Sigmoid colon (tissue), 7 donors: ENCODE measurements at places on chromosomes 5 and 9. TPM values are rescaled to one million over a fixed set of nuclear protein-coding genes. Genes with fewer than 3 reads are reported as not detected.

- no peak for DNase-seq
Measured at GRCh38 chr9:109349421-109349846, 28.6 kb upstream of the EPB41L4B start.

The AQP3 gene
- total RNA-seq: 6.9 TPM

The PAPPA gene
- total RNA-seq: 6.6 TPM

The KCNT1 gene
- total RNA-seq: 0.28 TPM

The NOP16 gene
- 9.3 TPM for total RNA-seq

- no peak for DNase-seq
Measured at GRCh38 chr9:7145361-7146069, 387.7 kb downstream of the KDM4C start.

DNA sequence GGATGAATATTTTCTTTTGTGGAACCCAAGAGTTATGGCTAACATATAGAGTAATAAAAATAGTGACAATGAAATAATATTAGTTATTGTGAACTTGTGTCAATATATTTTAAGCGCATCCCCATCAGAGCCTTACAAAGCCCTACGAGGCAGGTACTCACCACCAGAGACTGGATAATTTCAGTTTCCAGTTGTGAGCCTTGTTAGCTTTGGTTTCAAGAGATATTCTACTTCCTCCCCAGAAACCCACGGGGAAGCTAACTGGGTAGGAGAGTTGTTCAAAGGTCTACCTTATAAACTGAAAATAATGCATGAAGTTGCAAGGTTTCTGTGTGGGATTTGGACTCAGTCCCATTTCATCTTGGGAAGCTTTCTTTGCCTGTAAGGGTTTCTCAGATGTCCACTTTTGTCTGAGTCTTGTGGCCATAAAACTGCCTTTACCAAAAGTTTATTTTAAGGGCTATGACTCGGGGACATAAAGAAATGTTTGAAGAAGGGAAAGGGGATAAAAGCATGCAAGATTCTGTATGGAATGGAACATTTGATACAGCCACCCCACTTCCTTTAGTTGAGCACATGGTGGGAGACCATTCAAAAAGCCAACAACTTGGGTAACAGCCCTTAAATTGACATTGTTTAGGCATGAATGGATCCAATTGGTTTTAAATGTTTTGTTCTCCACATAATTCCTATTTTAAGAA, 57.4 kb upstream of the ANKRD55 start:
- no peak for DNase-seq

DNA sequence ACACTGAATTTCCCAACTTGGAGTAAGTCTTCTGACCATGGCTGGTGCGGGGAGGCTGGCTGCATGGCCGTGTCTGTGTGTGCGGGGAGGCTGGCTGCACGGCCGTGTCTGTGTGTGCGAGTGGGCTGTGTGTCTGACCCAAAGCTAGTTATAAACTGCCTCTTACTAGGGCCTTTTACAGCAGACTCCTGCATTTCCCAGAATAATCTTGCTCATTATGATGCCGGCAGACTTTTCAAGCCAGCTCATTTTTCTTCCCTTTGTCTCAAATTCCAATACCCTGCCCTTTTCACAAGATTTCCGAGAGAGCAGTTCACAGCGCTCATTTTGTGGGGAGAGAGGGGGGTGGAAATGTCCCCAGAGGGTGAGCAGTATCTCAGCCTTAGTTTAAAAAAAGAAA, 470.7 kb upstream of the BRINP1 start:
- no peak for DNase-seq

DNA sequence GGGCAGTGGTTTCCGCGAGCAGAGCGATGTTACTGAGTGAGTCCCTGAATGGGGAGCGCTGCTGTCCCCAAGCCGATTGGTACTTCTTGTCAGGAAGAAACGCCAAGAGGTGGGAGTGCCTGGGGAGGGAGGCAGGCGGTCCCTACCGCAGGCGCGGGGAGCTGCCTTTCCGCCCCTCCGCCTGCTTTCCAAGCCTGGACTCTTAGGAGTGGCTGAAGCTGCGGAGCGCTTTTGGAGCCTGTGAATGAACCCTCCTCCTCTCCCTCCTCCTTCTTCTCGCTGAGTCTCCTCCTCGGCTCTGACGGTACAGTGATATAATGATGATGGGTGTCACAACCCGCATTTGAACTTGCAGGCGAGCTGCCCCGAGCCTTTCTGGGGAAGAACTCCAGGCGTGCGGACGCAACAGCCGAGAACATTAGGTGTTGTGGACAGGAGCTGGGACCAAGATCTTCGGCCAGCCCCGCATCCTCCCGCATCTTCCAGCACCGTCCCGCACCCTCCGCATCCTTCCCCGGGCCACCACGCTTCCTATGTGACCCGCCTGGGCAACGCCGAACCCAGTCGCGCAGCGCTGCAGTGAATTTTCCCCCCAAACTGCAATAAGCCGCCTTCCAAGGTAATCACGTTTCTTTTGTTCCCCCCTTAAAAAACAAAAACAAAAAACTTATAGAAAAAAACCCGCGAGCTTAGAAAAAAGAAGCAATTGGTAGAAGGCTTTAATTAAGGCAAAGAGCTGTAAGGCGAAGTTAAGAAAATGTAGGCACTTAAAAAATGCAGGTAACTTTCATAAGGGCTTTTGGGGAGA, at the start of gene VCAN:
Gene VCAN (plus strand): TSS at position 340 of the 808 bp plus-strand sequence. CDS start 11,775 bp downstream, outside the sequence.
- peak; percentile 81 for DNase-seq

The FST gene
- total RNA-seq: 8.8 TPM

DNA sequence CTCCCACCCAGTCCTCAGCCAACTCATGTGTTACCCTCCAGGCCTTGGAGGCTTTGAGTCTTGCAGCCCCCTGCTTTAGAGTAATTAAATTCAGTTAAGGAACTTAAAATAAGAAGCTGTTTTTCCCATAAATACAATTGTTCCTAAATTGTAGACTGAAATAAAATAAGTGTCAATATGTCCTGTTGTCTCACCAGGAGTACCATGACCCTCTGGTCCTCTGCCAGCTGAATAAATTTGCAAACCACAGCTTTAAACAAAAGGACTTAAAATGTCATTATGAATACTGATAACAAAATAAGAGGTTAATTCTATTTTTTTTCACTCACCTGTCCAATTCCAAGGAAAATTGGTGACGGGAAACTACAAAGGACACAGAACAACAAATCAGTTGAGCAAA, 15.6 kb downstream of the SLC35D2 start:
- no peak for DNase-seq

DNA sequence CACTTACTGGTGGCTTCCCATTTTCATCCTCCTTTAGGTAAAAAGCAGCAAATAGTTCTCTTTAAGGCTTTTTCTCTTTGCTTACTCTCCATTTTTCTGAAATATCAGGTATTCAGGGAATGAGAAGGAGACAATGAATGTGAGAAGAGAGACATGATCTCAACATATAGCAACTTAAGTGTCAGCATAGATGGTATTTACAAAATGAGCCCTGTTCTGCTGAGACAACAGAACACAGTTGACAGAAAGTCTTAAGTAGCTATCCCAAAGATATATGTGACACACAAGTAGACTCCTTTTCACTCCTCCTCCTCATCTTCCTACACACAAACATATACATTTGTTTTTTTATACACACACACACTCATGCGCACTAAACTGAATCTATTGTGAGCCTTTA, 649.3 kb upstream of the WWC1 start:
- DNase-seq: no peak

DNA sequence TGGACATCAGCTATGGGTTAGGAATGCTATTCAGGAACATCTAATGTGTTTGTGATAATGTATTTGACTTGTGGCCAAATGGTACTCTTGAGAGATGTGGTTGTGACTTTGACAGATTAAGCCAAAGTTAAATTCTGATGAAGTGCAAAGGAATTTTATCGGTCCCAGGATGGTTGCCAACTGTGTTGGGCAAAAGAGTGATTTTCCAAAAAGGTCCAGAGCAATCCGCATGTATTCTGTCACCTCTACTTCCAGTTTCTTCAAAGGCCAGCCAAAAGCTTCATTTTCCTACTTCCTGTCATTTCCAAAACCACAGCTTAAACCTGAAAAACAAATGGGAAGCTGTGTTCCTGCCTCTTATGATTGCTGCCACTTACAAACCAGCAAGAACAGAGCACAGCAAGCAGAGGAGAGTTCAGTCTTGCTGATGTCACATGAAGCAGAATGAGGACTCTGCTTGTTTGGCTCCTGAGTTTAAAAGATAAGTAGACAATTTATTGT, 59.8 kb downstream of the MARCHF3 start:
- no peak for DNase-seq

DNA sequence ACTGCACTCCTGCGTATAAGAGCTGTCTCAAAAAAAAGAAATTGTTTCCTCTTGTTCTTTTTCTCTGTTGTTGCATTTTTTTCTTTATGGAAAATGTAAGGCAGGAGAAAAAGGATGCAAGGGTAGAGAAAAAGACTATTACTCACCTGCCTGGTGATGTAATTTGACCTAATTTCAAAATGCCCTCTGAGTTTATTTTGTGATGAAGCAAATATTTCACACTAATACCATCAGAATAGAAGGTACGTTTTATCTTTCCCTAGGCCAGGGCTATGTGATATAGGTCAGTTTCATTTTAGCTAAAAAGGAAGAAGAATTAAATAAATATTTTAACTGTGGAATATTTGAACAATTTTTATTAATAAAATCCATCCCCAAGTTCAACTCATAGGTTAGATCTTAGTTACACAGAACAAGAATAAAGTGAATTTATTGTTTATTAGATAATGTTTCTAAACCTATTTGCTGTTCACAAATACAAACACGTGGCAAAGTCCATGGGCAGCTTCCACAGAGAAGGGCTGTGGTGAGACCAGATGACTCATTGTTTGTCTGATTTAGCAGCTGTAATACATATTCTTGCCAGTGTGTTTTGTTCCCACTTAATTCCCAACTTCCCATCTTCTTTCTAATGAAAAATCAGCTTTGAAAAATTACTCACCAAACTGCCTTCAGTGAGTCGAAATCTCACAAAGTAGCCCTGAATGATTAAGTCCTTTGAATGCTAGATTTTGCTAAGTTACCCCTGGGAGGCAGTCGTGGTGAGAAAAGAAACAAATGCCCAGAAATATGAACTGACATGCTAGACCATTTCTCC, 52.8 kb upstream of the CCDC112 start:
- DNase-seq: no peak

The SLC6A19 gene
- total RNA-seq: not detected

The ANKRD31 gene
- not detected for total RNA-seq

- DNase-seq: peak; percentile 37
Measured at GRCh38 chr9:755454-756381, 85.8 kb upstream of the DMRT1 start.

- no peak for DNase-seq
Measured at GRCh38 chr5:125109293-125109692, 362.9 kb upstream of the ZNF608 start.

The CATSPER3 gene
- total RNA-seq: 1.4 TPM

- DNase-seq: no peak
Measured at GRCh38 chr9:33227008-33227398, 13.0 kb upstream of the SPINK4 start.

GRCh38 chr9:11338130-11338529, 725.3 kb upstream of the PTPRD start:
- DNase-seq: no peak

The MORN5 gene
- 34.1 TPM for total RNA-seq

- no peak for DNase-seq
Measured at GRCh38 chr5:139078345-139078744, 119.8 kb downstream of the SIL1 start.

GRCh38 chr9:97889941-97890887, 32.1 kb downstream of the TRMO start:
- no peak for DNase-seq

The C5orf58 gene
- not detected for total RNA-seq

The SYNPO gene
- 7.1 TPM for total RNA-seq

- DNase-seq: no peak
Measured at GRCh38 chr5:61784341-61784740, 452.3 kb downstream of the ZSWIM6 start.

The F2RL2 gene
- 3.1 TPM for total RNA-seq

The PPWD1 gene
- total RNA-seq: 78.5 TPM

The STPG3 gene
- total RNA-seq: not detected

The SPATA31A7 gene
- not detected for total RNA-seq

GRCh38 chr5:32508806-32509805, 64.6 kb upstream of the ZFR start:
- DNase-seq: no peak

GRCh38 chr9:116271991-116272390, 118.4 kb downstream of the PAPPA start:
- no peak for DNase-seq

DNA sequence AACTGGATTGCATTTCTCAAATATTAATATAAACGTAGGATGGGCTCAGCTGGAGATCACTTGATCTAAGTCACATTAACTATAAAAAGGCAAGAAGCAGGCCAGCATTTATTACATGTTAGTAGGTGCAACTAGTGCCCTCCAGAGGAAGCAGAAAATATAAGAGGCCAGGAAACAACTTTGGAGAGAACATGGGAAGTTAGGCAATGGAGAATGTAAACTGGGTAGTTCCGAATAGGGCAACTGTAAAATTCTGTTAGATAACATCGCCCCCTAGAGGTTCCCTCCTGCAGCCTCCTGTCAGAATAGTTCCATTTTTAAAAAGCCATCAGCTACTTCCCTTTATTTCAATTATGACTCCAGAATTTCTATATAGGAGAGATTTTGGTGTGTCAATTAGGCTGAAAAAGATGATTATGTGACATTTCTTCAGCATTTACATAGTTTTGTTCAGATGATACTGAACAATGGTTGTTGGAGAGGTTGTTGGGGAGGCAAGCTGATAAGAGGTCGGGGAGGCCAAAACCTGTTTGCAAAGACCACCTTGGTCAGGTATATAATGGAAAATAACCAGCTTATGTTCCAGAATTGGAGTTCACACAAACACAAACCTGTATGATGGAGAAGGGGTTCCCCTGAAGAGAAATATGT, 22.4 kb downstream of the CCL28 start:
- no peak for DNase-seq

The TRAF1 gene
- 4.4 TPM for total RNA-seq

GRCh38 chr9:129284607-129285291, 106.7 kb upstream of the IER5L start:
- peak; percentile 39 for DNase-seq

DNA sequence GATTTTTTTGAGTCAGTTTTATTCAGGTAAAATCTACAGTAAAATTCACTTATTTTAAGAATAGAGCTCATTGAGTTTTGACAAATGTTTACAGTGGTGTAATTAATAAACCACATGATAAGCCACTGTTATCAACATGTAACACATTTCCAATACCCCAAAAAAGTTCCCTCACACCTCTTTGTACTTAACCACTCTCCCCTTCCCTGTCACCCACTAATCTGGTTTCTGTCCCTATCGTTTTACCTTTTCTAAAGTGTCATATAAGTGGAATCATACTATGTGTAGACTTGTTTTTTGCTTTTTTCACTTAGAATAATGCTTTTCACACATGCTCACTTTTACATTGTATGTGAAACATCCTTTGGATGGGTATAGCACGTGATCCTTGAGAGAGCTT, 127.2 kb downstream of the KDM4C start:
- no peak for DNase-seq

The SPATA31E1 gene
- total RNA-seq: not detected

DNA sequence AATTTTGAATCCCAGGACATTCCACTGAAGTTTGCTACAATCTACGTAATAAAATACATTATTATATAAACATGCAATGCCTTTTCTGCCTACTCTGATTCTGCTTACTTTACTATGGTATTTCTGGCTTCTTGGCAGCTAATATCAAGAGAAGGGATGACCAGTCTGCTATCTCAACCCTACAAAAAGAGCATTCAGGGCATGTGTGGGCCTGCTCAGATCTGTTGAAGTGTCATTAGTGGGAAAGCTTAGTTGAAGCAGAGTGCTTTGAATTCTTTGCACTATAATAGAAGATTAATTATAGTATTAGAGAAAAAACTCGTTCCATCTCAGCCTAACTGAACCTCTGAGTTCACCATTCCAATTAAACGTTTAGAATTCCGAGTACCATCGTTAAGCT, 339.5 kb upstream of the ISL1 start:
- DNase-seq: no peak

The GDA gene
- 0.27 TPM for total RNA-seq
